ENCODE measurements at places on chromosomes 16 and 17.

DNA sequence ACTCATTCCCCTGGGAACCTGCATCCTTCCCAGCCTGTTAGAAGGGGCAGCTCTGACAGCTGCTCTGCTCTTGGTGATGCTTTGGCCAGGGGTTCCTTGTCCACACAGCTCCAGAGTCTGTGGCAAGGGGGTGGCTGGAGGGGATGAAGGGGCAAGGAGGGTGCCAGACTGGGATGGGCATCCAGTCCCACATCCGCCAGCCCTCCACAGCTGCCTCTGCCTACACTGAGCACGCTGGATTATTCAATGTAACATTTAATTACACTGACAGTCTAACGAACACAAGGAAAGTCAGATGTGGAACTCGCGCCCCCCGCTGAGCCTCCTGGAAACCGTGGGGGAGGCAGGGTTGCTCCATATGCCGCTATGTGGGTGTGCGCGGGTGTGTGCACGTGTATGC lies 101.1 kb downstream of the C16orf78 start:
- no peak for DNase-seq

GRCh38 chr17:60832631-60833030 lies 155.0 kb downstream of the BCAS3 start:
- DNase-seq: no peak

GRCh38 chr16:54277845-54278703 lies 8.5 kb downstream of the IRX3 start:
- no peak for DNase-seq

- DNase-seq: no peak
Observed at GRCh38 chr17:57402681-57403180, 146.4 kb downstream of the MSI2 start.

- no peak for DNase-seq
Observed at GRCh38 chr17:45315648-45316433, 979 bp downstream of the MAP3K14 start.

DNA sequence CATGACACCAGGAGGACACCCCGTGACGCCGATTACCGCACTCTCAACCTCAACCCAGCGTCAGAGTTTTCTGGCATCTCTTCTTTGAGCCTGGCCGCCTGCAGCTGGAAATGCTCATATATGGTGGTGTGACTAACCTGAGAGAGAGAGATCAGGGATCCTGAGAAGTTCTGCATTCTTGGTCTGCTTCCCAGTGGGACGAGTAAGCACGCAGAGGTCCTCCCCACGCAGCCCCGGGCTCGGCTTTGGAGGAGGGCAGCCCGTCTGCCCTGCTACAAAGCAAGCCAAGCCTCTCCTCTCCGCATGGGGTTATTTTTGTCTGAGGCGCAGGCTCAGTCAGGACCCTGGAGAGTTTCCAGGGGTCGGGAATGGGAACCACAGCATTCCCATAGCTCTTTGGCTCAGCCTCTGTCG lies 16.5 kb downstream of the CRISPLD2 start:
- DNase-seq: no peak

DNA sequence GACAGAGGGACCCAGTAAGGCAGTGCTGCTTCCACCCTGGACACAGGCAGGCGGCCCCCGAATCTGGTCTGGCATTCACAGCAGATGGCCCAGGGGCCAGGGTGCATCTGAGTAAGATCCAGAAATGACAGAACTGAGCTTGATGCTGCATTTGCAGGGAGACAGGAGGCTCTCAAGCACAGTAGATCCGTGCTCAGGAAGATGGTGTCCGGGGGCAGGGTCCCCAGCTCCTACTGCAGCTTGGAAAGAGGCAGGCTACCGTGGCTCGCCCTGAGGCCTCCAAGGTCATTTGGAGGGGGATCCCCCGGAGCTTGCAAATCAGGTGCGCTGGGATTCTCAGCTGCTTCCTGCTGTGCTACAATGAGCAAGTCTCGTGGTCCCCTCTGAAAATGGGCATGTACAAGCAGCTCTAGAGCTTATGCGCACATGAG lies 2.2 kb downstream of the C16orf95 start:
- no peak for DNase-seq

DNA sequence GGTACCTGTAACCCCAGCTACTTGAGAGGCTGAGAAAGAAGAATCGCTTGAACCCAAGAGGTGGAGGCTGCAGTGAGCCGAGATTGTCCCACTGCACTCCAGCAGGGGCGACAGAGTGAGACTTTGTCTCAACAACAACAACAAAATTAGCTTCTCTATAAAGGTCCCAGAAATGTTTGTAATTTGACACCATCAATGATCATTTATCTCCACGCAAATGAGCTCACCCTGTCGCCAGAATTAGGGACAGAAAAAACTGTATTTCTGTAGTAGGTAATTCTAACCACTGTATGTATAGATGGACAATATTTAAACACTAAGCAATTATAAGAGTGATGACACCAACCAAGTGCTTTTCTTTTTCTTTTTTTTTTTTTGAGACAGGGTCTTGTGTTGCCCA lies 10.7 kb downstream of the C17orf78 start:
- DNase-seq: no peak

DNA sequence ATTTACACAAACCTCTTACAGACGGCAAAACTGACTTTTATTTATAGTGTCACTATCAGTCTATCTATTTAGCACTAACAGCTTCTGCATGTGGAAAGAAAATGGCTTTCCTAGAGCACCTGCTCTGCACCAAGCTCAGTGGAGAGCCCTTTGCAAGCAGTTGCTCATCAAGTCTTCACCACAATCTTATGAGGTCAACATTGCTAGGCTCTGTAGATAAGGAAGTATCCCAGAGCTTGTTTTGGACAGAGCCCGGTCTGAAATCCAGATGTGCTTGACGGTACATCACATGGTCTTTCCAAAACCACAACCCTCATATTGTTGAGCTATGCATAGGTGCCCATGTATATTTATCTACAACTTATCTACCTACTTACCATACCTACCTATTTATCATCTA lies 572.7 kb upstream of the CDH5 start:
- DNase-seq: no peak

DNA sequence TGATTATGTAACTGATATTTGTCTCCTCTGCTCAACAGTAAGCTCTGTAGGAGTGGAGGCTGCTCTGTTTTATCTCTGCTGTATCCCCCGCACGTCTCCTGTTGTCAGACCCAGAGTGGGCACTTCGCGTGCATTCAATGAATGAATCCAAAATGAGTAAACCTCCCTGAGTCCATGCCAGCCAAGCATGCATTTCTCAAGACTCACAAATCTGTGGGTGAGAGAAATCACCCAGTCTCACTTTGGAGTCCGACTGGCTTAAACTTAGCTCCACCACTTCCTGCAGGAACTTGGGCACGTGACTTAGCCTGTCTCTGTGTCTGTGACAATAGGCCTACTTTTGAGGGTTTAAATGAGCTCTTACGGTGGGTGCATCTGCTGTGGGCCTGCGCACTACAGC lies 3.7 kb downstream of the PNPO start:
- no peak for DNase-seq

DNA sequence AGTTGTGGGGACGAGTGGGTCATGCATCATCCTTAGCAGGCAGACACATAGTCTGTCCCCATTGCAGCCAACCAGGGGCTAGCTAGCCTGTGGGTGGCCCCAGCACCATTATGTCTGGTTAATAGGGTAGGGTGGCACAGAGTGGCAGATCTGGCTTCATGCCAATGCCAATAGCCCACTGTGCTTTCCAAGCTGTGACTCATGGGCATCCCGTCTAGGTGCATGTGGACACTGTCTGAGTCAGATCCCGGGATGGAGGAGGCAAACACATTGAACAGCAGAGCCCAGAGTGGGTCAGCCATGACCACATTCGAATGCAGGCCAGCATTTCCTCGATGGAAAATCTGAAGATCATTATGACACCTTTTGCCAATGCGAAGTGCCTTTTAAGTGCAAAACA lies 2.5 kb downstream of the HS3ST2 start:
- no peak for DNase-seq

Measured in effector memory CD8-positive, alpha-beta T cell (primary cell).